ENCODE measurements at places on chromosomes 13 and 19. TPM values are rescaled to one million over a fixed set of nuclear protein-coding genes. Genes with fewer than 3 reads are reported as not detected.

The GMIP gene
- 79.4 TPM for total RNA-seq

The CA11 gene
- total RNA-seq = 12.7 TPM

The PLK5 gene
- not detected for total RNA-seq

The KXD1 gene
- total RNA-seq = 112 TPM

The ALKBH7 gene
- 57.6 TPM for total RNA-seq

The ZNF813 gene
- 4.6 TPM for total RNA-seq

The SH2D3A gene
- 17.1 TPM for total RNA-seq

The GRIK5 gene
- 0.73 TPM for total RNA-seq

The ZNF43 gene
- 25.3 TPM for total RNA-seq

The ZNF577 gene
- 4.1 TPM for total RNA-seq

The GPC6 gene
- not detected for total RNA-seq

The EID2B gene
- 3.3 TPM for total RNA-seq

The DCLK1 gene
- total RNA-seq = not detected

The SIGLEC9 gene
- 1.4 TPM for total RNA-seq

The GPR32 gene
- total RNA-seq = not detected

The ZNF534 gene
- total RNA-seq = not detected

The CEACAM5 gene
- not detected for total RNA-seq
